ENCODE measurements at places on chromosomes 4 and X.

DNA sequence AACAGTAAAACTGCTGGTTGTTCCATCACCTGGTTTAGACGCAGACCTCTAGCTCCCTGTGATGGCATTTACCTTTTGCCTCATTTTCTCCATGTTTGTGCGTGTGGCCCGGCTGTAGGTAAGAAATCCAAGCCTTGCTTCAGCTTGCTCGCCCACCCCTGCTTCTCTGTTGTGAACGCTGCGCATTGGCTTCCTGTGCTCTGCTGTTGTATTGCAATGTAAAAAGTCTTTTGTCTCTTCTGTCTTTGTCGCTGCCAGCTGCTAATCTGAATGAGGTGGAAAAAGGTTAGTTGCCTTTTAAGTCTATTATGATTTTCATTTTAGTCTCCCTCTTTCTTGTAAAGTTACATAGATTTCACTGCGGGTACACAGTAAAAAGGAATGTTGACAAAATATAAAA lies 127.3 kb upstream of the PACRGL start:
- no peak for DNase-seq

DNA sequence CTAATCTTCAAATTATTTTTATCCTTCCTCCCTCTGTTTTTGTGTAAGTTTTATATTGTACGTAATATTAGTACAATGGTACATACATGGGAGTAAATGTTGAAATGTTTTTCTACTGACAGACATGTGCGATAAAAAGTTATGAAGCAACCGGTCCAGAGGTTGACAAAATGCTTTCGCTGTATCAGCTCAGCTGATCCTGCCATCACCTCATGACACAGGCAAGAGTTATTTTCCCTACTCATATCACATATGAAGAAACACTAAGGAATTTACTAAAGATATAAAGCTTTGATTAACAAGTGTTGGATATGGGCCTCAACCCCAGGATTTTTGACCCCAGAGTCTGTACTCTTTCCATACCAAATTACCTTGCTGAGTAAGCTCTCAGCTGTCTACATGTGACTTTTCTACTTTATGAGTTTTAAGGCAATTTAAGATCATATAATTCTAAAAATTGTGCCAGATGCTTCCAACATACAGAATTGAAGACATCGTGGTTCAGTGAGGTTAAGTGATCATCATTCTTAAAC lies 50.0 kb downstream of the CLCN5 start:
- DNase-seq = no peak

DNA sequence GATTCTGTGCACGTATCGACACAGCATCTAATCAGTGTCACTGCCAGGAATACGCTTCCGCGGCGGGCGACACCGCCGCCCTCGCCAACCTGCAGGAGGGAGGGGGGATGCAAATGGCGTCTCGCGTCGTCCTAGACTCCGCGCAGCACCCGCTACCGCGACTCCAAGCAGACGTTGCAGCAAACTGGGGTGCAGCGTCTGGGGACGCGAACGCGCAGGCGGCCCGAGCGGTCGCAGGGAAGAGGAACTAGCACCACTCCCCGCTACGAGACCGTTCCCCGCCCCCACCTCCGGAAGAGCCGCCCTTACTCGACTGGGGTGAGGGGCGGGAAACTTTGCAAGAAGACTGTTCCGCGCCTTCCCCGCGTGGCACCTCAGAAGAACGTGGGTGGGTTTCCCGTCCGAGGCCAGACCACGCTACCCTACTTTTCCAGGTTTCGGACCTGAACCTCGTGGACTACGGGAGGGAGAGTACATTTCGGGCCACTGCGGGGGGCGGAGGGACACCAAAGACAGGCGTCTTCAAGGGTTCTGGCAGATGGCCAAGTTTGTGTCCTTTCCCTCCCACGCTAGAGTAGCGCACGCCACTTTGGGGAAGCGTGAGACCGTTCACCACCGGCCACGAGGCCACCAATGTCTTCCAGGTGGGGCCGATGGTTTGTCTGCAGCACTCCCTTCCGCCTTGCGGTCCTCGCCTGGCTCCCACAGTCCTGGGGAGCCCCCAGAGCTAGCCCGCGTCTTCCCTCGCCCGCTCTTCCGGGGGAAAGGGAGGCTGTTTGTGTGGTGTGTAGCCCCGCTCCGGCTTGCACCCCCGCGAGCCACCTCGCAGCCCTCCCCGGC lies 78.0 kb upstream of the BCOR start:
- DNase-seq = no peak

GRCh38 chr4:48967101-48967500 lies 19.0 kb upstream of the CWH43 start:
- no peak for DNase-seq

- no peak for DNase-seq
Observed at GRCh38 chr4:98092833-98093439, 50.3 kb downstream of the STPG2 start.

Measured in GM19239 (cell line).